ENCODE measurements at places on chromosomes 2 and 18.

- DNase-seq: no peak
Observed at GRCh38 chr2:46174345-46175170, 122.6 kb upstream of the EPAS1 start.

DNA sequence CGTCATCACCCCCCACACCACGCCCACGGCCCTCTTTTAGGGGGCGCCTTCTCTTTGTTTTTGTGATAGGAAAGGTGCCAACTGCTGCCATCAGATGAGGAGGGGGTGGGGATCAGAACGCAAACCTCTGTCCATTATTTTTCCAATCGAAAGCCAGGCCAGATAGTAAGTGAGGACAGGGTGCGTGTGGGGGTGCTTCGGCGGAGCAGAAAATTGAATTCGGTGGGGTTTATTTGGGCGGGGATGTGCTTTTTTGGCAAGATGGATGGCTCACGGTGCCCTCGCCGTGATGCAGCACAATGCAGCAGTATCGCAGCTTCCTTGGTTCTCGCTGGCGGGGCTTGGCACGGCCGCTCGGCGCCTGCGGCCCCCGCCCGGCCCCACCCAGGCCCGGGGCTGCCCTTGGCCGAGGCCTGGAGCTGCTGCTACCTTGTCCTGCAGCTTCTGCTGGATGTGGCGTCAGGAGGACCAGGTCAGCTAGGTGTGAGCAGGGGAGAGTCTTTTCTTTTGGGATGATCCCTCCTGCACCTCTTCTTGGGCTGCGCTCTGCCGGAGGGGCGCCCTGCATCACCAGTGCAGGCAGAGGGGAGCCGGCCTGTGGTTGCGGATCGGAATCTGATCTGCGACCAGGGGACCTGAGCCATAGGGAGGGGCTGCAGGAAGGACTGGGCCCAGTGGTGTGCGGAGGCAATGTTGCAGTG, 1.3 kb downstream of the SPTBN1 start:
- no peak for DNase-seq

- DNase-seq: no peak
Observed at GRCh38 chr2:241935314-241935713, 65.8 kb downstream of the RTP5 start.

DNA sequence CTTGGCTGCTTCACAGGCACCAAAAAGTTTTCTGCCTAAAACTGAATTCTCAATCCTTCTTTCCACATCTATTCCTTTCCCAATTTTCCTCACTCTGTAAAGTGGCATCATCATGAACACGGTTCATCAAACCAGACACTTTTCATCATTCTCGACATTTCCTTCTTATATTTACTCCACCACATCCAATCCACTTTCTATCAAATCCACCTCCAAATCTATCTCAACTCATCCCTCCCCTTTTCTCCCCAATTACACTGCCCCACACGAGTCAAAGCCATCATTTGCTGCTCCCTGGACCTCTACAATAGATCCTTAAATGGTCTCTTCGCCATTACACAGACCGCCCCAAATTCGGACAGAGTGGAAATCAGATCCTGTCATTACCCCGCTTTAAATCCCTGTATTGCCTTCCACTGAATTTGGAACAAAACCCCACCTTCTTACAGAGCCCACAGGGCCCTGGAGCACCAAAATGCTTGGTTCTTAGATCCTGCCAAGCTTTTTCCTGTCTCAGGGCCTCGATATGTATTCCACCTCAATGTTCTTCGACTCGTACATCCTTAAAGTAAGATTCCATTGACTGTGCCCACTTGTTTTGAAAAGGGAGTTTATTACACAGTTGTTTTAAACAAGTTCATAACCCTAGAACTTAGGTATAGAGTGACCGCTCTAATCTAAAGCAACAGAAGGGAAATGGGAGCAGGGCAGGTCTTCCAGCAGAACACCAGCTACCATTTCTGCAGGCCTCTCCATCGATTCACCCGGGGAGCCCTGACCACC, 856 bp downstream of the ACAA2 start:
- no peak for DNase-seq

GRCh38 chr2:178197791-178198190, 3.5 kb downstream of the OSBPL6 start:
- no peak for DNase-seq

DNA sequence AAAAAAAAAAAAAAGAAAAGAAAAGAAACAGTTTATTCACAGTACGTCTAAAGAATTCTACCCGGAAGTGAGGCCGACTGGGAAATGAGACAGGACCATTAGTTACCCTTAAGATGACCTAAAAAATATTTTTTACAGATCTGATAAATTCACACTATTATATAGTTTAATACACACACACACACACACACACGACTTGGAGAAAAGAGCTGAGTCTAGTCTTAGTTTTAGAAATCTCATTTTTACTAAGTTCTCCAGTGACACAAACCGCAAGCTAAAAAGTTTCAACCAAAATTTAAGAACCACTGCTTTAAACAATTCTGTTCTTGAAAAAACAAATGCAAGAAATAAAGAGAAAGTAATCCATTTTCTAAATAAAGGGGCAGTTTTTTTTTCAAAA, 27.1 kb downstream of the ST3GAL5 start:
- no peak for DNase-seq

Data from activated naive CD4-positive, alpha-beta T cell treated with Interleukin-2 at 50 U/mL for 16 hours (primary cell).